ENCODE measurements at places on chromosomes 5 and 9.
A peak's percentile ranks its signal among the peaks of the same experiment; 100 is the strongest.

- peak; percentile 72 for DNase-seq
Observed at GRCh38 chr5:77852514-77853352, 76.6 kb upstream of the TBCA start.

DNA sequence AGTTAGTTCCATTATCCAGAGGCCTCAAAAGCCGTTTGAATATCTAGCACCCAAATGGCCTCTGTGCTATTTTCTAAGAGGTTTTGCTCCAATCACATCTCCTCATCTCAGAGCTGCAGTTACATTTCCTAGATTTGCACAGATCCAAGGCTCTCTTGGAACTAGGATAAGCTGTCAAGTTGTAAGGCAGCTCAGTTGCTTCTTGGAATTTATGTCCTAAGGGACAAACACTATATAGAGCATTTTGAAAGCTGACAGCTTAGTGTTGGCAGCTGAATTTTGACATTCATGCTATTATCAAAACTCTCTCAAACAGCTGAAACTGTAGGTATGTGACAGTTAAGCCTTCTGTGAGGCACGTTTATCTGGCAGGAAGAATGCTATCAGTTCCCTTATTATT lies 97.0 kb downstream of the MACIR start:
- no peak for DNase-seq

DNA sequence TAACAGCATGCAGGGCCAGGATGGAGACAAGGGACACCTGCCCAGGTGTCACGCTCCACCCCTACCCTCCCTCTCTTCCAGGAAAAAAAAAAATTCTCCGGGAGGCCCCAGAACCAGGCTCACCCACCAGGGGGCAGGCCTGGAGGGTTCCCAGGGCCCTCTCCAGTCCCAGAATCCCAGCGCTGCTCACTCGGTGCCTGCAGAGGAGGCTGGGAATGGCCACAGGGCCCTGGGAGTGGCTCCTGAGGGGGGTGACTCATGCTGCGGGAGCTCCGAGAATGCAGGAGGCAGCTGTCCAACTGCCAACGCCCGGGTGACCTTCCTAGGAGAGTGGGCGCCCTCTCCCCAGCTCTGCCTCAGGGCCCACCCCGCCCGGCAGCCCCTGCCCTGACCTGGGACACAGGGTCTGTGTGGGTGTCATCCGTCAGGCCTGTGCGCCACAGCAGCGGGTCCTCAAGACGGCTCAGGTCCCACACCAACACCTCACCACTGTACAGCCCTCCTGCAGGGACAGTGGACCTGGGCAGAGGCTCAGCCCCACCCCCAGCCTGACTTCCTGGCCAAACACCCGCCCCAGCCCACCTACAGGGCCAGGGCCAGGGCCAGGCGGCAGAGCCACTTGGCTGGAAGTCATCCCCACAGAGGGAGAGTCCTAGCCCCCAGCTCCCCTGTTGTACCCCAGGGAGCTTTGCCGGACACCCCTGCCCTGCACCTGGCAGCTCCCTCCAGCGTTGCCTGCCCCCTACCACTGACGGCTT lies 21.2 kb downstream of the DYNC2I2 start:
- peak; percentile 84 for DNase-seq

DNA sequence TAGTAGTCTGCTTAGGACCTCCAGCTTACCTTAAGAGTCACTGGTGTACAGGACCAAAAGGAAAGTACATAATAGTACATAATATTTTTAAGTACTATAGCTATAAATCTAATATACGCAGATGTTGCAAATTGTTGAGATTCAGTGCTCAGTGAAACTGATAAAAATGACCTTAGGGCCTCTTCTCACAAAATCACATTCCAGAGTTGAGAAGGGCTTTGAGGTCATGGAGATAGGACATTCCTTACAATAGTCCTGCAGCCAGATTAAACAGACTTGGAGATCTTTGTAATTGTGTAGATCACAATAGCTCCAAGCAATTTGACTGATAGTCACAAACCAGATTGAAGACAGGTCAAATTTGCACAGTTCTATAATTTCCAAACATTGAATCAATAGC lies 37.7 kb upstream of the PCSK1 start:
- DNase-seq, result no peak

- DNase-seq, result peak; percentile 72
Observed at GRCh38 chr9:129225815-129226214, 47.8 kb upstream of the IER5L start.

DNA sequence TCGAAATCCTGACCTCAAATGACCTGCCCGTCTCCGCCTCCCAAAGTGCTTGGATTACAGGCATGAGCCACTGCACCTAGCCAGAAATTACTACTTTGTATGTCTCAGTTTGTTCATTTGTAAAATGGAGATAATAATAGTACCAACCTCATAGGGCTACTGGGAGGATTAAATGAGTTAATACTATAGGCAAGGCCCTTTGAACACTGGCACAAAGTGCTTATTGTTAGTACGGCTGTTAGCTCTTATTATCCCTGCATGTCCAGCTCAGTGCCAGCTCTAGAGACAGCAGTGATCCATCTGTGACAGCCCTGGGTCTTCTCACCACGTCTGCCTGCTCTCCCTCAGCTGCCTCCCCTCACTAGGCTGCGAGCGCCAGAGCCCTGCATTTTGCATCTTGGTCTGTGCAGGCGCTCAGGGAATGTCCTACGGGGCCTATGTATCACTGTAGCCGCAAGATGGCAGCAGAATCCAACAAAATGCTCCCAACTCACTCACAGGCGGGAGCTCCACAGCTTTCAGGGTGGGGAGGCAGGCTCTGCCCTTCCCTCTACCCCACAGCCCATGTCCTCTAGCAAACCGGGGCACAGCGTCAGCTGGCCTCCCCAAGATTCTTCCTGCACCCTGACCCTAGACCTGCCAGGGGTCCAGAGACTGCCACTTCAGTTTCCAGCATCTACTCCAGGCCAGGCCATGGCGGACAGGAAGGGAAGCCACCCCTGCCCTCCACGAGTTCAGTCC lies 17.7 kb upstream of the AKNA start:
- DNase-seq, result peak; percentile 82

- DNase-seq, result no peak
Observed at GRCh38 chr5:134267366-134268018, 41.6 kb upstream of the PPP2CA start.

- peak; percentile 82 for DNase-seq
Observed at GRCh38 chr5:4868140-4868735, 271.9 kb upstream of the ADAMTS16 start.

GRCh38 chr5:111259636-111260035 lies 35.5 kb downstream of the CAMK4 start:
- DNase-seq, result no peak
